T-cell (primary cell): ENCODE measurements at places on chromosomes 4 and X.

GRCh38 chrX:104318330-104319009 is 63.7 kb upstream of the ESX1 start:
- H3K27me3 ChIP-seq, result no peaks in the 10 kb centered on the region
- H3K36me3 ChIP-seq, result no peaks in the 10 kb centered on the region
- no peak for DNase-seq
- H3K4me1 ChIP-seq, result no peaks in the 10 kb centered on the region
- no peak overlapping the region for H3K27ac ChIP-seq

DNA sequence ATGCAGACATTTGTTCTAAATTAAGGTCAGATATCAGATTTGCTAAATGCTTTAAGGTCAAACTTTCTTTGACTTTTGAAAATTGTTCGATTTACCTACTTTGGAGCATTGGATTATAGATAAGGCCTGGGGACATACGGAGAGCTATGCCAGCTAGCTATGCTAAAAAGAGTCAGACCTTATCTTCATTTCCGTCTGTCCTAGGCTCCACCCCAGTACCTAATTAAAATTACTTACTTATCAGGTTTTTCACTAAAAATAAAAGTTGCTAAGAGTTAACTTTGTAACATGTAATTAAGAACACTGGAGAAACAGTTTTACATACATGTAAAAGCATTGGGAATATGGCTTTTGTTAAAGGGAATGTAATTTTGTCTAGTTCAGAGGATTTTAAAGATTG is 7.1 kb upstream of the TMEM35A start:
- no peaks in the 10 kb centered on the region for H3K36me3 ChIP-seq
- H3K4me1 ChIP-seq, result no peaks in the 10 kb centered on the region
- no peak overlapping the region for H3K4me3 ChIP-seq
- DNase-seq, result no peak

DNA sequence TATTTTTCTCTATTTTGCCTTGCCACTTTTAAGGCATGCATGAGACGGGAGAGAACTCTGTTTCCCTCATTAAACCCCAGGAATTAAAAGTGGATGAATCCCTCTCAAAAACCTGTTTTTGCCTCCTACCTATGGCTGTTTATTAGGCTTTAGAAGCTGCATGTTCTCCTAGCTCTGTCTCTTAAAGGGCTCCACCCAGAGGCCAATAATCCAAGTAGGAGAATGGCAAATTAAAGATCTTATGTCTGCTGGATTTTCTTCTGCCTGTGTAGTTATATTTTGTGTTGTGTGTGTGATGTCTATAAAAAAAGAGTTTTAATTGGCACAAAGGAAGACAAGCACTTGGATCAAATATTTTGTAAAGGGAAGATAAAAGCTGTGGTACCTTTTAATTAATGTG is 32.4 kb downstream of the MAGEC1 start:
- H3K27me3 ChIP-seq, result no peaks in the 10 kb centered on the region
- H3K27ac ChIP-seq, result no peak overlapping the region

DNA sequence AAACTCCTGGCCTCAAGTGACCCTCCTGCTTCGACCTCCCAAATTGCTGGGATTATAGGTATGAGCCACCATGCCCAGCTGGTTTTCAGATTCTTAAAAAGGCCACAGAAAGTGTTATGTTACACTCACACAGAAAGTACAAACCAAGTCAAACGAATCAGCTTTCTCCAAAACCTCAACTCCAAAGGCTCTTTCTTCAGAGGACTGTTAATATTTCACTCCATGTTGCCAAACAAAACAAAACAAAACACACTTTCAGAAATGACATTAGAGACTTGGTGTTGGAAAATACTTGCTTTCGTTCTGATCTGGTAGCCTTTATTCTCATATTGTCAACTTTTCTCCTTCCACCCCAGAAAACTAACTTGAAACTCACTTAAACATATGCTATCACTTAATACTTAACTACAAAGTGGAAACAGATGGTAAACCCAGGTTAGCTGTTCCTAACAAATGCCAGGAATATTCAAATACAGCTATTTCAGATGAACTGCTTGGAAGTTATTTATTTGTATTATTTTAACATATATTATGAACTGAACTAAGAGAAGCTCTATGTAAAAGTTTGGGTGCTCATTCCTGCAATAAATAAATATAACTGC is 34.7 kb downstream of the RLIM start:
- no peak overlapping the region for H3K4me3 ChIP-seq
- H3K4me1 ChIP-seq, result no peaks in the 10 kb centered on the region
- H3K36me3 ChIP-seq, result no peaks in the 10 kb centered on the region
- H3K27me3 ChIP-seq, result no peaks in the 10 kb centered on the region
- DNase-seq, result no peak
- no peak overlapping the region for H3K27ac ChIP-seq

- no peak overlapping the region for H3K27ac ChIP-seq
- no peak for DNase-seq
- no peaks in the 10 kb centered on the region for H3K36me3 ChIP-seq
- no peak overlapping the region for H3K4me3 ChIP-seq
- H3K27me3 ChIP-seq, result no peaks in the 10 kb centered on the region
- no peaks in the 10 kb centered on the region for H3K4me1 ChIP-seq
Measured at GRCh38 chrX:42604302-42604701, 173.7 kb downstream of the PPP1R2C start.

DNA sequence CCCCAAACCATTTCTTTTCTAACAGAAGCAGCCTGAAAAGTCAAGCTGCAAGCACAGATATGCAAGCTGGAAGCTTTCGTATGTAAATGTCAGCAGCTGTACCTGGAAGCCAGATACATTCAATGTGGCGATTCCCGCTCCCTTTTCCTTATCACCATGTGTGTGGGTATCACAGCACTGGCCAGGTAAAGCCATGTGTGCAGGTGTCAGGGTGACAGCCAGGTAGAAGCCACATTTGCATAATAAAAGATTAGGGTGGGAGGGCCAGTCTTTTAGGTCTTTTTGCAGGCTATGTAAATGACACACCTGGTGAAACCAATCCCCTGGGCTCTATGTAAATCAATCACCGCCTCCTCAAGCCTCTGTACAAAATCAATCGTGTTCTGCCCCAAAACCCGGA is 50.1 kb downstream of the RXFP1 start:
- no peaks in the 10 kb centered on the region for H3K36me3 ChIP-seq
- no peak for DNase-seq
- no peaks in the 10 kb centered on the region for H3K27me3 ChIP-seq
- H3K27ac ChIP-seq, result no peak overlapping the region

DNA sequence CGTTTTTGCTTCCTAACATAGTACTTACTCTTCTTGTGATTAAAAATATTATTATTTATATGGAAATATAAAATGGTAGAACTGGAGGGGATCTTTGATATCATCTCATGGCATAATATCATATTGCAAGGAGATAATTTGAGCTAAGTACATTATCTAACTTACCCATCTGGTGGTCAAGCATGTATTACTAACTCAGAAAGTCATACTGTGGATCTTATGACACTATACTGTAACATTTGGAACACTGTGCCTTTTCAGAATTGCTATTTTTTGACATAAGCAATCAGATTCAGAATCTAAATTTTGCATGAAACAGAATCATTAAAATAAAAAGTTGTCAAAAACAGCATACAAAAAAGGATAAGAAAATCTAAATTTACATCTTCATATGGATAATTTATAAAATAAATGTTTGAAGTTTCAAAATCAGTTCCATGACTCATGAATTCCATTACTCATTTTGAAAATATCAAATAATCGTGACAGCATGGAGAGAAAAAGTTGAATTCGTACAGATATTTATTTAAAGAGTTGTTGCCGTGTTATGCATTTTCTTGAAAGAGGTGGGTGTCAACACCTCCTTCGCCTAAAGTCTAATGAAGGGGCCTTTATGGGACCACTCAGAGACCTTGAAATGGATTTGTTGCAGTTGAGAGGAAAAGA is 928.1 kb downstream of the PDHA2 start:
- H3K4me3 ChIP-seq, result no peak overlapping the region
- no peaks in the 10 kb centered on the region for H3K27me3 ChIP-seq
- H3K4me1 ChIP-seq, result no peaks in the 10 kb centered on the region
- DNase-seq, result no peak
- no peak overlapping the region for H3K27ac ChIP-seq

- H3K36me3 ChIP-seq, result no peaks in the 10 kb centered on the region
- H3K27me3 ChIP-seq, result peaks cover 34% of the 10 kb centered on the region
- peak overlapping the region; percentile 7 for H3K4me3 ChIP-seq
Measured at GRCh38 chr4:27084685-27085361, 224.2 kb downstream of the STIM2 start.
